NCI-H2227 treated with DMSO at 0.1 percent for 48 hours (cell line): ENCODE measurements at places on chromosomes 11 and 22.

DNA sequence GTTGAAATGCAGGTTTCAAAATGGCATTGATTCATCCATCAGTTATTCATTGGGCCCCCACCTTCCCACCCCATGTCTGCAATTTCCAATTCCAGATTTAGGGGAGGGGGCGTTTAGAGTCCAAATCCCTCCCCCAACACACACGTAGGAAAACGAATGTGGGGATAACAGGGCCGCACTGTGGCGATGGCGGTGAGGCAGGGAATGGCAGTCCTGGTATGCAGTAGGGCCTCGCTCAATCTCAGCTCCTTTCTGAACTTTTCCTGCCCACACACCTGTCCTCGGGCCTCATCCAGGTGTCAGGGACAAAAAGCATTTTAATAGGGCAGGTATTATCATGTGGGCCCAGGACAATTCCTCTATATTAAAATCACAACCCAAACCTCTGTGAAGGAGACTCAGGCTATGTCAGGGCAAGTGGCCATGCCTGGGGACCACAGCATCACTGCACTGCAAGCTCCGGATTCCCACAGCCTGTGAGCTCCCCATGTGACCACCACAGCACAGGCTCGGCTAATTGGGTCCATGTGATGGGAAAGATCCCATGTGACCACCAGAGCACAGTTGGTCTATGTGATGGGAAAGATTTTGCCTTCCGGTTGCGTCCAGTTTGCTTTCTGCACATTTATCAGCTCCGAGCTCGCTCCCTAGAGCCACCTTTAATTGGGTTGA is 44.5 kb downstream of the RTL6 start:
- no peak for DNase-seq

DNA sequence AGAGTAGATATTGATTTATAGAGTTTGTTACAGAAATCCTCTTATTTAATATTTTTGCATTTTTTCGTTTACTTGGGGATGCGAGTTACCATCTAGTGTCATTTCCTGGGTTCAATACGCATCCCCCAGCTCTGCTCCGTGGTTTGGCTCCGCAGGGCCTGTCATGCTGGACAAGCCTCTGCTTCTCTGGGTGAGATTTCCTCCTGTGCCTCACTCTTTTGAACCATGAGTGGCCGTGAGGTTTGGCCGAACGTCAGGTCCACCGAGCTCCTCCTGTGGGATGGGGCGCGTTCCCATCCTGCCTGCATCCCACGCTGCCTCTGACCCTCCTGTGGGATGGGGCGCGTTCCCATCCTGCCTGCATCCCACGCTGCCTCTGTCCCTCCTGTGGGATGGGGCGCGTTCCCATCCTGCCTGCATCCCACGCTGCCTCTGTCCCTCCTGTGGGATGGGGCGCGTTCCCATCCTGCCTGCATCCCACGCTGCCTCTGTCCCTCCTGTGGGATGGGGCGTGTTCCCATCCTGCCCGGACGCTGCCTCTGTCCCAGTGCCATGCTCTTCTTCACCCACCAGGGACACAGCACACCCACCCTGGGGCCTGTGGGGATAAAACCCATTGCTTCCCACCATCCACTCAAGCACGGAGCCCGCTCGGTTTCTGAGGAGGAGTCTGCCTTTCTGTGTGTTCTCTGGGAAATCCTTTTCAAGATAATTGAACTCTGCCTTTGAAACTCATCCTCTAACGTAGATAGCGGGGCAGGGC is 506.8 kb downstream of the BRD1 start:
- no peak for DNase-seq

GRCh38 chr11:98289617-98290263 is 731.0 kb upstream of the CNTN5 start:
- DNase-seq, result no peak

DNA sequence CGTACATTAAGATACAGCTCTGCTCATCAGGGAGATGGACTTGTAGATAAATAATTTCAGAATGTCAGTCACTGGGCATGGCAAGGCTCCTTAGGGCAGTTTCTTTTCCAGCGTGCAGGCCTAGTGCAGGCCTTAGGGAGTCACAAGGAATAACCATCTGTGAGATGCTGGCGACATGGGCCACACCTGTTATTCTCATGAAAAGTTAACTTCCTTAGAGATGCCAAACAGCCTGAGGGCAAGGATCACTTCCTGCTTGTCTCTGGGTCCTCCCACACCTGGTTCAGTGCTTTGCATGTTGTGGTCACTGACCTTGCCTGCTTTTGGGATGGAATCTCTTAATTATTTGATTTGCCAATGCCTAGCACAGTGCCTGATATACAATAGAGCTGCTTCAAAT is 70.6 kb downstream of the ST3GAL4 start:
- no peak for DNase-seq

DNA sequence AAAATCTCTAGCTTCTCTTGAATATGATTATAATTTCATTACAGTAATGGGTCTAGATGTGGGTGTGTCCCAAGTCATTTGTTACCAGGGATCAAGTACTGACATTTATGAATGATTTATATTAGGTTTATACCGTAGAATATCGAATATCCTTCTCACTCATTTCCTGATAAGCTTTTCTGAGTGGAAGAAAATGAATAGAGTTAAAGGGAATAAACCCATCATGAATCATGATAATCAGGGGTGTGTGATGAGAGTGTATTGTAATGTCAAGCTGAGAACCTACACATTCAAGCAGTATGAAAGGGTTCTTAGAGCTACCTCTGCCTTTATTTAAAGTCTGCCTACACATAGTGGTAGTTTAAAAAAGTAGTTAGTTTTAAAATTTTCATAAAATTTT is 17.3 kb downstream of the MED17 start:
- DNase-seq, result no peak

DNA sequence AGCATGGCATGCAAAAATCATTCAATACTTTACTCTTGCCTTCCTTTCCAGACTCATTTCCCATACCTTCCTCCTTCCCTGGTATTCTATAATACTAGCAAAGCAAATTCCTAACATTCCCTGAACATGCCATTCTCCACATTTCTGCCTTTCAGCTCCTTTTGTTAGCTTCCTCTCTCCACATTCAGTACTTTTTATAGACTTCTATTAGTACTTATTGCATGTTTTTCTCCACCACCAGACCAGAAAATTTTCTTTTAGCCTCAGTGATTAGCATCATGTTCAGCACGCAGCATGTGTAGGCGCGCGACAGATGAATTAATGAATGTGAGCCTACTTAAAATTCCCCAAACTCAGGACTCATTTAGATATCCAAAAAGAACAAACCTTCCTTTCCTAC is 935.3 kb downstream of the DLG2 start:
- DNase-seq, result no peak

- DNase-seq, result no peak
Observed at GRCh38 chr11:59186130-59186594, 14.2 kb downstream of the DTX4 start.

- DNase-seq, result no peak
Observed at GRCh38 chr22:50252082-50253045, 1.3 kb upstream of the HDAC10 start.

DNA sequence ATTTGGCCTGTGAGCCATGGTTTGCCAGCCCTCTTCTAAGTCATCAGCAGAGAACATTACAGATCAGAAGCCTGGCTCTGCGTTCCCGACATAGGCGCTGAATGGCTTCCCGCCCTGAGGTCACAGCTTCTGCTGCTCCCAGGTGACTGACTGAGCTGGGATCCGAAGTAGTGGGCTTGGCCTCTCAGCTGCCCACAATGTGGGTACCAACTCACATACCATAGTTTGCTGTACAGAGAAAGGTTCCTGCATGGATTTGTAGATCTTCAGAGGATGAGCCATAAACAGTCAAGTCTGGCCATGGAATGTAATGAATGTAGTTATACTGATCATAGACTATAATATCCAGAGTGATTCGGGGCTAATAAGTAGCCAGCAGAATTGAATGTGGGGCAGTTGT is 42.6 kb downstream of the TEAD1 start:
- DNase-seq, result no peak

DNA sequence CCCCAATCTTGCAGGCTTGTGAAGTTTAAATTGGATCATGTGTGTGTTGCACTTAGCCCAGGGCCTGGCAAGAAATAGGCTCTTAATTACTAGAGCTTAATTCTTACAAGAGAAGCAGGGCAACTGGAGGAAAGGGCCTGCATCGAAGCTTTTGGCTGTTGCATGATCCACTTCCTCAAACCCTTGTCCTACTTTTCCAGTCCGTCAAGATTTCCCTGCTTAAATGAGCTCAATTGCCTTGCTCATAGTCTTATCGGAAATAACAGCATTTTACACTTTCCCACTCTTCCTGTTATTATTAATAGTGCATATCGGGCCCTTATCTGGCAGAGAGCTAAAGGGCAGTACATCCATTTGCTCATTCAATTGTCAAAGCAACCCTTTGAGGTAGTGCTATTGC is 18.1 kb downstream of the DTX4 start:
- DNase-seq, result no peak

GRCh38 chr11:134474942-134475341 is 62.9 kb upstream of the B3GAT1 start:
- no peak for DNase-seq

DNA sequence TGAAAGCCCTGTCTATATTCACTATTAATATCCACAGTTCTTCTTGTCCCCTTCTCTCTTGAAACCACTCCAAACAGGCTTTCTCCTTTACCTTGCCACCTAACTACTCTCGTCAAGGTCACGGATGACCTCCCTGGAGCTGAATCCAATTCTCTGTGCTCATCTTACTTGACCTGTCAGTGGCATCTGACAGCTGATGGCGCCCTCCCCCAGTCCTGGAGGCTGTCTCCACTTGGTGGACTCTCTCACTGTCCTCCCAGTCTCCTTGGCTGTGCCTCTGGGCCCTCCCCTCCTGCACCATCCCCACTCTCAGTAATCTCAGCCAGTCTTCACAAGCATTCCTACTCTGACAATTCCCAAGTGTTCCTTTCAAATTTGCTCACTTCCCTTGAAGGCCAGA is 8.7 kb downstream of the TNKS1BP1 start:
- peak; percentile 58 for DNase-seq

GRCh38 chr11:64762674-64763525 is 3.1 kb upstream of the PYGM start:
- DNase-seq, result peak; percentile 90

GRCh38 chr22:37197451-37198257 is 9.6 kb upstream of the C1QTNF6 start:
- no peak for DNase-seq

DNA sequence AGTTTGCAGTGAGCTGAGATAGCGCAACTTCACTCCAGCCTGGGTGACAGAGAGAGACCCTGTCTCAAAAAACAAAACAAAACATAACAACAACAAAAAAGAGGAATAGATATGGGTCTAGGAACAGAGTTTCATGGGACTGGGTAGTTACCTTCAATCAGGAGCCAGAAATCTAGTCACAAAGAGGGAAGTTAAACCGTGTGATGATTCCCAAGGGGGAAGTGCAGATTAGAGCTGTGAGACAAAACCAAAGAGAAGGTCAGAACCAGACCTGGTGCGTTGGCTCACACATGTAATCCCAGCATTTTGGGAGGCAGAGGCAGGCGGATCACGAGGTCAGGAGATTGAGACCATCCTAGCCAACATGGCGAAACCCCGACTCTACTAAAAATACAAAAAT is 42.1 kb upstream of the LARGE1 start:
- no peak for DNase-seq

GRCh38 chr11:68889948-68890446 is 13.6 kb downstream of the MRPL21 start:
- DNase-seq, result no peak

- DNase-seq, result peak; percentile 81
Observed at GRCh38 chr11:34052036-34052607, 591 bp downstream of the CAPRIN1 start.

DNA sequence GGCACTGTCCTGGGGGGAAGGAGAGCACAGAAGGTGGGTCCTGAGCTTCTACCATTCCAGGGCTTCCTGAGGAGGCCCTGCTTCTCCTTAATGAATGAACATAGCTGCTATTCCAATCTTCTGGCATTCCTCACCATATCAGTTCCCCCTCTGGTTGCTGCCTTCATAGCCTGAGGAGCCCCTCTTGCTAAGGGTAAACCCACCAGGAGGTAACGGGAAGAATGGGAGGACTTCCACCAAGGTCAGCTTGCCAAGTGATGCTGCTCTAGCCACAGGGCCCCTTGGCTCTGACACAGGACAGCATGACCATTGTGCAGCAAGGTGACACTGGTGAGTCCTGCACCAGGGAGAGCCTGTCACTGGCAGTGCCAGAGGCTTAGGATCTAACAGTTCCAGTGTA is 1022.5 kb downstream of the TBC1D22A start:
- no peak for DNase-seq

GRCh38 chr11:6129011-6129410 is 21.5 kb downstream of the OR56B4 start:
- no peak for DNase-seq

GRCh38 chr11:117814766-117815261 is 9.7 kb downstream of the FXYD2 start:
- peak; percentile 46 for DNase-seq

DNA sequence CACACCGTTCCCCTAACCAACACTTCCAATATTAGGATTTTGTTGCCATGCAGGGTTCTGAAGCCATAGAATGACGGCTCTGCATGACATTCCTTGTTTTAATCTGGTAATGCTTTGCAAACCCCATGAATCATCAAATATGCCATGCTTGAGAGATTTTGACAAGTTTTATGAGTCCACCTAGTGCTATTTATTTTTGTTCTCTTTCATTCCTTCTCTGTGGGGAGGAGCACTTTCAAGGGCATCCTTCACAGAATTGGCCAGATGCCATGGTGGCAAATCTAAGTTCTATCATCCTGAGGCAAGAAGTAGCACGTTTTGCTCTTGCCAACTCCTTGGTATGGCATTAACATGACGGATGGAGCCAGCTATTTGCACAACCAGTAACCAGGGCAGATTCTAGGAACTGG is 268.4 kb downstream of the FAM76B start:
- DNase-seq, result no peak

DNA sequence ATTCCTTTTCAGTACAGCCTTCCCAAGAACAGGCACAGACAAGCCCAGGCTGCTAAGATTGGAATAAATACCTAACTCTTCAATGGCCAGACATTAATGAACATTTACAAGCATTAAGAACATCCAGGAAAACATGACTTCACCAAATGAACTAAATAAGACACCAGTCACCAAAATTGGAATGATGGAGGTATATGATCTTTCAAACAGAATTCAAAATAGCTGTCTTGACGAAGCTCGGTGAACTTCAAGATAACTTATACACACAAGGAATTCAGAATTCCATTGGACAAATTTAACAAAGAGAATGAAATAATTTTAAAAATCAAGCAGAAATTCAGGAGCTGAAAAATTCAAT is 16.4 kb upstream of the DDX10 start:
- DNase-seq, result no peak
